Stimulated activated CD4-positive, alpha-beta T cell treated with anti-CD3 and anti-CD28 coated beads, TNF-alpha, amount 100 ng/mL, for 4 hours (primary cell): ENCODE measurements at places on chromosomes 12 and 14.

GRCh38 chr14:74838166-74838565 is 37.8 kb downstream of the PROX2 start:
- no peak for DNase-seq

DNA sequence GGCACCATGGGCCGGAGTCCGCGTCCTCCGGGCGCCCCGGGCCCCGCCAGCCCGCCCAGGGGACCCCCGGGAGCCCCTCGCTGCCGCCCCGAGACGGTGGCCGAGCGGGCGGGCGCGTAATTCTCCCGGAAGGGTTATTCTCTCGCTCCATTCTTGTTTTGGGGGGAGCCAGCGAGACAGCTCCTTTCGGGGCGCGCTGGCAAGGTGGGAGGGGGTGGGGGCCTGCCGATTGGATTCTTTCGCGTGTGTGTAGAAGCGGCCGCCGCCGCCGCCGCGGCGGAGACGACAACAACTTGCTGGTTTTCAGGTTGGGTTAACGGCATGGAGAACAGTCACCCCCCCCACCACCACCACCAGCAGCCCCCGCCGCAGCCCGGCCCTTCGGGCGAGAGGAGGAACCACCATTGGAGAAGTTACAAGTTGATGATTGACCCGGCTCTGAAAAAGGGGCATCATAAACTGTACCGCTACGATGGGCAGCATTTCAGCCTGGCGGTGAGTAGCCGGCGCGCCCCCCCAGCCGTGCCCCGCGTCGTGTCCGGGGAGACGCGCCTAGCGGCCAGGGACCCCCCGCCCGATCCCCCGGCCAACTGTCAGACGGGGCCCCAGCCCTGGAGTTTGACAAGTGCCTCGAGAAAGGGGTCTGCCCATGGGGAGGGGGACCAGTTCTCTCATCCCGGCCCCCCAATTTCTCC is 755 bp downstream of the SETD1B start:
- DNase-seq: no peak

DNA sequence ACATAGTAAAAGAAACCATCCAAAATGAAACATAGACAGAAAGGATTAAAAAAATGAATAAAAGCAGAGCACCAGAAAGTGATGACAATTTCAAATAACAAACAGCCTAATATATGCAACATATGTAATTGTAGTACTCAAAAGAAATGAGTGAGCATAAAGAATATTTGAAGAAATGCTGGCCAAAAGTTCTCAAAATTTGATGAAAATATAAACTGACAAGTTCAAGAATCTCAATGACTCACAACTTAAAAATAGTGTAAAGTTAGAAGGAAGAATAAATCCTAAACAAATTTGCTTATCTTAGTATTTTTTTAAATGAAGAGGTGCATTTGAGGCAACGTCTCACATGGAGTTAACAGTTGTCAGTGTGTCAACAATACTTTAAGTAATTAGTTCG is 498.9 kb downstream of the SLC6A15 start:
- no peak for DNase-seq

- DNase-seq: no peak
These were observed 427.7 kb downstream of the FUT8 start for GRCh38 chr14:65840118-65840751.

DNA sequence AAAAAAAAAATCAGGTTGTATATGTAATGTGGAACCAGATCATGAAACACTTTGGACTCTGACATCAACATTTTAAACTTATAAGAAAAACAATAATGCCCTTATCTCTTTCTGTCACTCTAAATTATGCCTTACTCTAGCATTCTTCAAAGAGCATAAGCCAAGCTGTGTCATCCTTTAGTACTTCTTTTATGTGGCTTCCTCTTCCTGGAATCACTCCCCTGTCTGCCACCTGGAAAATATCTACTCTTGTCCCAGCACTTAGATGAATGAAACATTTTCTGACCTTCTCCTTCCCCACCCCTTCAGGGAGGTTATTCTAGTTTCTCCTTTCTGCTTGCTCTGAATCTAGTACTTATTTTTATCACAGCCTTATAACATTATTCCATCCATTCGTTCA is 101.2 kb downstream of the CNTN1 start:
- DNase-seq: no peak

DNA sequence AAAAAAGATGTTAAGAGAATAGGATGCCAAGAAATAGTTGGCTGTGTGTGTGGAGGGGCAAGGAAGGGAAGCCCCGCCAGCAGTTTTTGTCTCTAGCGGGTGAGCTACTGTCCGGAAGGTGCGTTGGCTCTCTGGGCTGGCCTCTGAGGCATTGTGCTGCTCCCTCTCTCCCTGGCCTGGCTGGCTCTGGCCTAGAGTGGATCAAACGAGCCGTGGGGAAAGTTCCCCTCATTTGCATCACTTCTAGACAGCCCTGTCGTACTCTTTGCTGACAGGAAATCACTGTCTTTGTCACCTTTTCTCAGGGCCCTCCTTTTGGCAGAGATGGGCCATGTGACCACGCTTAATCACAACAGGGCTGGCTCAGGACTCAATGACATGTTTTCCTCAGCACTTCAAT is 236.1 kb upstream of the NPAS3 start:
- DNase-seq: no peak

DNA sequence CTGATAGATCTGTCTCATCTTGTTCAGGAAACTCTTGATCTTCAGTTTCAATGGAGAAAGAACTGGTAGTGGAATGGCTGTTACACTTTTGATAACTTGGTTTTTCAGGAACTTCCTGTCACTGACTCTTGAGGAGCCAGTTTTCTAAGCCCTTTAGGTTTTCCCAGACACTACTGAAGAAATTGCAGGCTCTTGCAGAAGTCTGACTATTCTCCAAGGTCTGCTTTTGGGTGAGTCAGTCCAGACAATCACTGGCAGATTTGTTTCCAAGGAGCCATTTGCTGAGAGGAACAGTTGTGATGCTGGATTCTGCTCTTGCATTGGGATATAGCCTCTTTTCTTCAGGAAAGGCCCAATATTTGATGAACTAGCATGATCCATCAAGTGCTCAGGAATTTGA is 468.0 kb downstream of the FUT8 start:
- DNase-seq: no peak

GRCh38 chr12:80415466-80415865 is 28.6 kb upstream of the PTPRQ start:
- DNase-seq: no peak

- DNase-seq: no peak
These were observed 101.3 kb downstream of the PPM1A start for GRCh38 chr14:60350366-60350720.

- DNase-seq: no peak
These were observed 53.2 kb downstream of the ERC1 start for GRCh38 chr12:1044199-1044598.

GRCh38 chr12:24135158-24135850 is 185.8 kb upstream of the SOX5 start:
- DNase-seq: no peak

- peak; percentile 11 for DNase-seq
These were observed 662 bp downstream of the EPS8 start for GRCh38 chr12:15788233-15789219.

- DNase-seq: no peak
These were observed 49.0 kb upstream of the TMEM263 start for GRCh38 chr12:106906715-106907114.

DNA sequence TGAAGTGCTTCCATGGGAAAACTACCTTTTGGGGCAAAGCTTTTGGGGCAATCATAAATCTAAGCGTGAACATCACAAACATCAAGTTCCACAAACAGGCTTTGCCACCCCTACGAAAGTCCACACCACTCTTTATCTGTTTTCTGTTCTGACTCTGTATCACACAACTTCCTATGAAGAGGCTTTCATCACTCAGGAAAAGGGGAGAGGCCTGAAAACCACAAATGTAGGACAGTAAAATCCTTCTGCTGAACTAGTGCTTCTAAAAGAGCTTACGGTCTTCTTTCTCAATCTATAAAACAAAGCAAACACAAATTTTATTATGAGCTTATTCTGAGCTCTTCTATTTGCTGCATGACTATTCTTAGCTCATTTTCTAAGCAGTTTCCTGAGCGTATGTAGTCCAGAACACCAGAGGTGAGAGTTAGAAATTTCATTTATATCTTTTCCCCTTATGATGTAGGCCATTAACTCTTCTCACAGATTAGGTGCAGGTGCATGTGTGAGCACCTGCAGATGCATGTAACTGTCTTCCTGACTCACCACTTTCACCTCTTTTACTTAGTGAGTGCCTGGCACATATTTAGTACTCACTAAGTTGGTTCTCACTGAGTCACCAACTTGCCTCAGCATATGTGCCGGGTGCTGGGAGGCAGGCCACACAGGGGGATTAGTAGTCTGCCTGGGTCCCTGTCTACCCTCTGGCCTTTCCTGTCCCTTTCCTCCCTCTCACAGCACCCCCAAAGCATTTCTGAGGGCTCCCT is 32.9 kb upstream of the SYCP3 start:
- DNase-seq: no peak

GRCh38 chr12:114241973-114242434 is 163.9 kb downstream of the TBX5 start:
- DNase-seq: no peak

DNA sequence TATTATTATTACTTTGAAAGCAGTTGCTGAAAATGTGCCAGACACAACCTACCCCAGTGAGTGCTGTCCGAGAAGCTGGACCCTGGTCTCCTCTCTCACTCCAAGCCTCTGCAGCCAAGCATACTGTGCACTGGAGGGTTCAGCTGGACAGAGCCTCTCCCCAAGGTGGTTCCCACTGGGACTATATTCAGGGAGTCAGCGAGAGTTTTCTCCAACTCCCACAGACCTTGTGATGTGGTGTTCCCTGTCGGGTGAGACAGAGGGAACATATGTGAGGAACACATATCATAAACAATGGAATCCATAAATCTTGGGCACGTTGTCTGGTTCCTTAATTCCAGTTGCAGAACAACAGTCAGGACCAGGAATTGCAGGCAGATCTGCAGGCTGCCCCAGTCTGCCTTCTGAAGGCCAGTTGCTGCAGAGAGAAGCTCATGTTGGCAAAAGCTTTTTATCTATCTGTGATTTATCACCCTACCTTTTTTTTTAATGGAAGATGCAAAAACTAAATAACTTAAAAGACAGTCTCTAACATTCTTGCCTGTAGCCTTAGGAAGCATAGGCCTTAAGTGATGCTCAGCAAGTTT is 619.8 kb upstream of the TBX3 start:
- DNase-seq: no peak

DNA sequence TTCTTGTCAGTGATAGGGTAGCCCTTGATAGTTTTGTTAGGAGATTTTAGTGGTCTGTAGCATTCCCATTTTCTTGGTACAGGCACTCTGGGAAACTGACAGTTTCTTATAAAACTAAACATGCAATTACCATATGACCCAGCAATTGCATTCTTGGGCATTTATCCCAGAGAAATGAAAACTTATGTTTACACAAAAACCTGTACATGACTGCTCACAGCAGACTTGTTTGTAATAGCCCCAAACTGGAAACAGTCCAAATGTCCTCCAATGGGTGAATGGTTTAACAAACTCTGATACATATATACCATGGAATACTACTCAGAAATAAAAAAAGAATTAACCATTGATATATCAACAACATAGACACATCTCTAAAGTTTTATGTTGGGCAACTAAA is 75.5 kb downstream of the BORCS5 start:
- no peak for DNase-seq

GRCh38 chr14:79467835-79468234 is 743.5 kb downstream of the DIO2 start:
- no peak for DNase-seq

DNA sequence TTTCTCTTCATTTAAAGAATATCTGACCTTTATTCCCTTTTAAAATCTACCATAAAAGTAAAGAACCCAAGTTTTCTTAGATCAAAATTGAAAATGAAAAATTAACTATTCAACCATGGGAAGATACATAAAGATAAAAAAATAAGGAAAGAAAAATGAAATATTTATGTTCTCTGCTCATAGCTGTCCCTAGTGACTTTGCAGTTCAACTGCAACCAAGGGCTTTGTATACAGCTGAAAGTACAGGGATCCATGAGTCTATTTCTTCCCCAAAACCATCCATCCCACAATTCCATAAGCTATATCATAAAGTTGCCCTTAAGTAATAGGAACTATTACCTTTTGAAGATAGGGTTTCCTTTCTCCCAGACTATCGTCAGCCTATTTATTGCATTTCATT is 113.1 kb downstream of the ITPR2 start:
- no peak for DNase-seq

- DNase-seq: no peak
These were observed 745 bp upstream of the PPP1R36 start for GRCh38 chr14:64549016-64549415.

DNA sequence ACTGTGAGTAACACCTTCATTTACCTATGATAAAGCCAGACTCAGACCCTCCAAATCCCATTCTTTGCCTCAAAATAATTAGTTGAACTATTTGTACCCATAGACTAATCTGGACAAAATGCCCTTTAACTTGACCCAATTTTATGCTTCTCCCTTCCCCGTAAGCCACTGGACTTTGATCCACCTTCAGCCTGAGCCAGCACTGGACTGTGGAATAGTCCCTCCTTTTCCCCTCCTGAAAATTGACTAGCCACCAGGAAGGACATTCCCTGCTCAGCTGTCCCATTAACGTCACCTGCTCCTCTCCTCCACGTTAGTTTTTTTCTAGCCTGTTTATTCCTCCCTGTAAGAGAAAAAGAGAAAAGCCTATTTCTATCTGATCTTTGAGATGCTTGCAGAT is 10.3 kb downstream of the MED21 start:
- DNase-seq: no peak

- no peak for DNase-seq
These were observed 438.4 kb upstream of the OR4E1 start for GRCh38 chr14:22112004-22112403.

- DNase-seq: no peak
These were observed 7.8 kb downstream of the PITPNM2 start for GRCh38 chr12:123142921-123143735.

- no peak for DNase-seq
These were observed 864.6 kb downstream of the TMEM121 start for GRCh38 chr14:106390947-106391346.

DNA sequence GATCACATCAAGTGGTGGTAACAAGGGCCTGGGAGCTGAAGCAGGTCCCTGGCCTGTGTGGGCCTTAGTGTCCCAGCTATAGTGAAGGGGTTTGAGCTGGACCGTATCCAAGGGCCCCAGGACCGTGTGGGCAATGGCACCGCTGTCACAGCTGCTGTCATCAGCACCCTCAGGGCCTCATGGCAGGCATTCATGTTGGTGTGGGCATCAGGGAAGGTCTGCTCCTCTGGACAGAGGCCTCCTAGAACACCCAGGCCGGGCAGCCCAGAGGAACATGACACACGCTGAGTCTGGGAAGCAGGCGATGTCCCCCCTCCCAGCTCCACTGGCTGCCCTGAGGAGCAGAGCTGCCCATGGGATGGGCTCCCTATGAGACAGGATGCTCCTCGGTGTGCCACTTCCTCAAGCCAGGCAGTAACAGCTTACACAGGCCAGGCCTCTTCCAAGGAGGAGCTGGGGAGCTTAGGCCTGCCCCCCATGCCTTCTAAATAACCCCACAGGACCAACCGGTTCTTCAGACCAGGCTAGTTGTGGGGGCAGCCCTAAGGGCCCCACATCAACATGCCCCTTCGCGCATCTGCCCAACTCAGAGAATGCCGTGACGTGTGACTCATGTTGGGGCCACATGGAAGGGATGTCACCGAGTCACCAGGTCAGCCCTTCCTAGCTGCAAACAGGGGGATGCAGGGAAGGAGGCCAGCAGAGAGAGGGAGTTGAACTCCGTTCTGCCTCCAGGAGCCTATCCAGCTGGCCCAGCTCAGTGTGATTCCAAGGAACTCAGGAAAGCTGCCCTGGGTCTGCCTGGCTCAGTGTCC is 80.4 kb downstream of the PITPNM2 start:
- no peak for DNase-seq

GRCh38 chr12:131260954-131261353 is 307.2 kb downstream of the ADGRD1 start:
- no peak for DNase-seq

GRCh38 chr14:65949711-65950516 is 536.3 kb upstream of the CCDC196 start:
- no peak for DNase-seq
